NCI-H526 treated with DMSO at 0.1 percent for 48 hours (cell line): ENCODE measurements at places on chromosomes 4 and X.
A peak's percentile ranks its signal among the peaks of the same experiment; 100 is the strongest.

GRCh38 chr4:183008492-183008891 is 90.6 kb upstream of the WWC2 start:
- DNase-seq, result no peak

- DNase-seq, result no peak
These were observed 11.4 kb downstream of the ASIC5 start for GRCh38 chr4:155854582-155855226.

DNA sequence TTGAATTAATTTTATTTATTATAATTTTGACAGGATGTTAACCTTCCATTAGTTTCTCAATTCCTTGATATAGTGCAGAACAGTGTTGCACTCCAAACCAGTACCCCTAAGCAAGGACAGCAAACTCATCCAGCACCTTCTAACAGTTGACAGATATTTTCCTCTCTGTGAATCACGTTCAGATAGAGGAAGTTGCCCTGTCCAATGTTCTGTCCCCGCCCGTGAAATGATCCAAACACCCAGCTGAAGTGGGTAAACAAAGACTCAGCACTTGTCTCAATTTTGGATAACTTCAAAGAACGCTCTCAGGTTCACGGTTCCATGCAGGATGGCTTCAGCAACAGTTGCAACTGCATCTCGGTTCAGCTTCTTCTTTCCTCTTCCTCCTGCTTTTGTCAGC is 1240.0 kb upstream of the ADGRL3 start:
- DNase-seq, result no peak

- DNase-seq, result no peak
These were observed 65.6 kb upstream of the BLTP1 start for GRCh38 chr4:122086338-122087065.

- no peak for DNase-seq
These were observed 1260.2 kb upstream of the PCDH7 start for GRCh38 chr4:29459926-29460325.

- DNase-seq, result peak; percentile 97
These were observed at the start of gene LNX1 for GRCh38 chr4:53591372-53591892. LNX1 (minus strand) TSS chr4:53591486; CDS start chr4:53574002, 17,484 bp downstream.

- no peak for DNase-seq
These were observed 14.9 kb upstream of the CCNG2 start for GRCh38 chr4:77141964-77142645.

- no peak for DNase-seq
These were observed 126.5 kb downstream of the REELD1 start for GRCh38 chr4:146340798-146341197.

DNA sequence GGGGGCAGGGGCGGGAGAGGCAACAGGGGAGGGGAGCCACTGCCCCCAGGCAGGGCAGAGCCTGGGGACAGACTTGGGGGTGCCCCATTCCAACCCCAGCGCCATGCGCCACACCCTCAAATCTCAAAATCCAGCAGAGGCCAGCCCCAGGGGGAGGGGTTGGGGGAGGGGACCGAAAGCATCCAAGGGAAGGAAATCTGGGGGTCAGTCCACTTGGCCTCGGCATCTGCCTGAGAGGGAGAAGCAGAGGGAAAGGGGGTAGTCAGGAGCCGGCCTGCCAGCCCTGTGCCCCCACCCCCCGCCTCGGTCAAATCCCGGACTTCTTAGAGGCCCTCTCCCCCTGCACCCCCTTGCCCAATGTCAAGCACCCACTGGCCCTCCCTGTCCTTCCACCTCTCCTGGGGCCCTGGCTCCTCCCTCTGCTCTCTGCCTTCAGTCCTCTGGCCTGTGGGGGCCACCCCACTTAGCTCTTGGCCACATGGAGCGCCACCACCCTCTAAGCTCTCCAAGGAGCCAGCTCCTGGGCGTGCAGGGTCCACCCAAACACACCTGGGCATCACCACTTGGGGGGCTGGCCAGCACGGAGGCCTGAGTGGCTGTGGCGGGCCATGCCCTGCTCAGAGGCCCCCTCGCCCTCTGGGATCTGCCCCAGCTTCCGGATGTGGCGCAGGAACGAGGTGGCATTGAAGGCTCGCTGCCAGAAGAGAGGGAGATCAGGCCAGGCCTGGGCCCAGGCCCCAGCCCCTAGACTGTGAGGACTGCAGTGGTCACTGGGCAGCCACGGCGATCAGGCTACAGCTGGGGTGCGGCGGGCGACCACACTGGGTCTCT is 3.5 kb downstream of the PNCK start:
- DNase-seq, result no peak

- DNase-seq, result no peak
These were observed 836 bp downstream of the BTK start for GRCh38 chrX:101385026-101385684.

GRCh38 chr4:140693562-140693961 is 62.6 kb downstream of the TBC1D9 start:
- no peak for DNase-seq

- no peak for DNase-seq
These were observed 8.9 kb upstream of the IRAK1 start for GRCh38 chrX:154028502-154029184.

DNA sequence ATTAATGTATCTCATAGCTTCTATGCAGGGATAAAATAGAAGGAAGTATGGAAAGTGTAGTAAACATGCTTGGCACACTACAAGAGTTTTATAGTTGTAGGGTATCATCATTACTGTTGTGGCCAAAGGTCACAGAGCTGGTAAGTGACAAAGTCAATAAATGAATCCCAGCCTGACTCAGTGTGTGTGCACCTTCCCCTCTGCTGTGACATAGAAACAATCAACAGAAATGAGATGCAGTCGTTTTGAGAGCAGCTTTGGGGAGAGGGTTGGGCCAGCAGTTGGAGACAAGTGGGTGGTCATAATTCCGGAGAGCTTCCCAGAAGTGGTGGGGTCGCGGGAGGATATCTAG is 82.4 kb upstream of the RBPJ start:
- DNase-seq, result peak; percentile 10

- no peak for DNase-seq
These were observed 420.1 kb upstream of the INTU start for GRCh38 chr4:127212701-127213100.

DNA sequence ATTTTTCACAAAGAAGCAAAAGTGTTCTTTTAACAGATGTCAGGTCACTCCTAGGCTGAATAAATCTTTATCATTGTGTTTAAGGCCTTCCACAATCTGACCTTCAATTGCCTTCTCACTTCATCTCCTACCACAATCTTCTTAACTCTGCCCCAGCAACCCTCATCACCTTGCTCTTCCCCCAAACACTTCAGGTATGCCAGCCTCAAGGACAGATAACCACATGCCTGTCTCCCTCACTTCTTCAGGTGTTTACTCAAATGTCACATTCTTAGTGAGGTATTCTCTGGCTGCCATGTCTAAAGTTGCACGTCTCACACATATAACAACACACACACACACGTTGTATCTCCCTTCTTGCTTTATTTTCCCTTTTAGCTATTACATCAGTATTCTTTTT is 146.5 kb downstream of the ANKRD50 start:
- DNase-seq, result no peak

GRCh38 chrX:70231666-70232065 is 2.8 kb upstream of the AWAT1 start:
- DNase-seq, result no peak

- DNase-seq, result no peak
These were observed 9.6 kb downstream of the INTS6L start for GRCh38 chrX:135530097-135530496.

DNA sequence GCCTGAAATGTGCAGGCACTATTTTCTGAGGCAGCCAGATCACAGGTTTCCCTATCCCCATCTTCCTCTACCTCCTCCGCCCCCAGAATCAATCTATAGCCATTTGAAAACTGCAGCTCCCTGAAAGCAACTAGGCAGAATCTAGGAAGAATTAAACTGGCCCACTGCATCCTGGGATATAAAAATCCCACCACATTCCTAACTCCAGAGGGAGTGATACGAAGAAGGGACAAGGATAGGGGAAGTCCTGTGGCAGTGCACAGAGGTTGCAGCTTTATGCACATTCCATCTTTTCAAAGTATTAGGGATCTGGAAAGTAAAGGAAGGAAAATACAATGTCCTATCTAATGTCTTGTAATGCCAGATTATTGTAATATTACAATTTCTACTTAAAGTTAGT is 18.3 kb upstream of the HERC3 start:
- DNase-seq, result no peak

GRCh38 chrX:130834149-130834548 is 68.9 kb downstream of the ENOX2 start:
- DNase-seq, result no peak

DNA sequence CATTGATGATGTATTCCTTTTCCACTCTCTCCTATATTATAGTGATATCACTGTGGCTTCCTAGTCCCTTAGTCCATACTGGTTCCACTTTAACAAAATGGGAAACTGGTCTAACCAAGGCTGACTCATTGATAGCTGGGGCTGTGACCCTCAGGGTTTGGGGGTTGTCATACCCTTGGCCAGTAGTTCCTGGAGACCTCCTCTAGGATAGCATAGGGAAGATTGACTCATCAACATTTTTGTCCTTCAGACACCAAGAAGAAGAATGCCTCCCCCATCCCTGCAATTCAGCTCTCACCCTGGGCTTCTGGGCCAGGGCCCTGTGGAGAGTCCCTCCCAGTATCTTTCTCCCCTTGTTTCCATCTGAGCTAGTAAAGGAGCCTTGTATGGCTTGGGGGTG is 68.8 kb upstream of the PRPS1 start:
- no peak for DNase-seq

- DNase-seq, result no peak
These were observed 344 bp downstream of the OR13H1 start for GRCh38 chrX:131544218-131544617.

- DNase-seq, result no peak
These were observed 44.7 kb downstream of the SLC10A7 start for GRCh38 chr4:146477054-146477453.

DNA sequence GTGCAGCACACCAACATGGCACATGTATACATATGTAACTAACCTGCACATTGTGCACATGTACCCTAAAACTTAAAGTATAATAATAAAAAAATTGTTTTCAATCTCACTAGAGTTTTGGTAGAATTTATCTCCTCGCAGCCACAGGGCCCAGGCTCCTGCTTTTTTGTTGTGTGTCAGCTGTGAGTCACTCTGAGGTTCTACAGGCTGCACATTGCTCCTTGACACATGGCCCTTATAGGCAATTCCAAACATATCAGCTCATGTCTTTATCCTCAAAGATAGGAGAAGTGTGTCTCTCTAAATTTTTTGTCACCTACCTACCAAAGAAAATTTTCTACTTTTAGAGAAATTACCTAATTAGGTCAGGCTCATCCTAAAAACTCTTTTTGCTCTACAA is 252.1 kb upstream of the ADGRL3 start:
- no peak for DNase-seq

- no peak for DNase-seq
These were observed 434.3 kb downstream of the SPRY1 start for GRCh38 chr4:123830930-123831329.

GRCh38 chrX:142999199-142999701 is 26.5 kb upstream of the SPANXN4 start:
- no peak for DNase-seq

DNA sequence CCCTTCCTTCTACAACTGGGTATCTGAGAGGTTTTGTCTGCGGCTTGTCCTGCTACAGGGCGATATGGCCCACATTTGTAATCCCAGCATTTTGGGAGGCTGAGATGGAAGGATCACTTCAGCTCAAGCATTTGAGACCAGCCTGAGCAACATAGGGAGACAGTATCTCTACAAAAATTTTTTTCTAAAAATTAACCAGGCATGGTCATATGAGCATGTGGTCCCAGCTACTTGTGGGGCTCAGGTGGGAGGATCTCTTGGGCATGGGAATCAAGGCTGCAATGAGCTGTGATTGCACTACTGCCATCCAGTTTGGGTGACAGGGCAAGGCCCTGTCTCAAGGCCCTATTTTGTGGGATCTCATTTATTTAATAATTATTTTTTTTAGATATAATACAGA is 420.6 kb upstream of the PABPC4L start:
- no peak for DNase-seq

- DNase-seq, result no peak
These were observed 175.9 kb upstream of the LCORL start for GRCh38 chr4:18197467-18197866.

DNA sequence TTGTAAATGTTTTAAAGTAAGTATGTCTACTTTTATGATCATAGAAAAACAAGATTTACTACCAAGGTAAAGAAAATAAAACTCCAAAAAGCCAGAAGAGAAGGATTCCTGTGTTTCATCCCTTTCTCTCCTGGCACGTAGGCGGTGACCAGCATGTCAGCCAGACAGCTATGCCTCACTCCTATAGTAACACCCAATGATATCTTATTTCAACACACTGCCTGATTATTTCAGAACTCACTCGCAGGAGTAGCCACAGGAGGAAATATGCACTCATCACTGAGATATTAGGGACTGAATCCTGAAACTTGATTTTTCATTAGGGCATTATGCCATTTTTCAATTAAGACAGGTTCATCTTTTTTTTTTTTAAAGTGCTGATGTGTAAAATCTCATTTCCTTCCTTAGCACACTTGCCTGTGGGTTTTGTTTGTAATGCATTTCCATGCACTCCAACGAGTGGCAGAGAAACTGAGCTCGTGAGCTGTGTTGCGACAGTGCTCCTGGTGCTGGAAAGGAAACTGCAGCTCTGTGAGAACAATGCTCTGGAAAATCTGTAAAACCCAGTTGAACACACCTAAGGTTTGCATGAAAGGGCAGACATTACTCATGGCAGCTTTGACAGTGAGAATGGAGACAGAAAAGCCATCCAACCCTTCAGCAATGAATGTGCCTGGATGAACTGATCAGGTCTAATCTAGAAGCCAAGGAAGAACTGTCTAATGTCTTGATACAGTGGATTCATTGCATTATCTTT is 18.2 kb downstream of the RAI2 start:
- DNase-seq, result no peak

GRCh38 chr4:76233967-76234678 is 17.4 kb upstream of the FAM47E start:
- DNase-seq, result no peak

GRCh38 chr4:5770051-5770450 is 59.0 kb downstream of the EVC start:
- DNase-seq, result no peak

GRCh38 chr4:7403001-7403400 is 31.7 kb downstream of the PSAPL1 start:
- no peak for DNase-seq

GRCh38 chr4:14744346-14744745 is 257.9 kb upstream of the CPEB2 start:
- DNase-seq, result no peak

GRCh38 chr4:168731706-168732414 is 235.0 kb downstream of the PALLD start:
- DNase-seq, result no peak
